HT1080 (cell line): ENCODE measurements at places on chromosomes 16 and 17.

DNA sequence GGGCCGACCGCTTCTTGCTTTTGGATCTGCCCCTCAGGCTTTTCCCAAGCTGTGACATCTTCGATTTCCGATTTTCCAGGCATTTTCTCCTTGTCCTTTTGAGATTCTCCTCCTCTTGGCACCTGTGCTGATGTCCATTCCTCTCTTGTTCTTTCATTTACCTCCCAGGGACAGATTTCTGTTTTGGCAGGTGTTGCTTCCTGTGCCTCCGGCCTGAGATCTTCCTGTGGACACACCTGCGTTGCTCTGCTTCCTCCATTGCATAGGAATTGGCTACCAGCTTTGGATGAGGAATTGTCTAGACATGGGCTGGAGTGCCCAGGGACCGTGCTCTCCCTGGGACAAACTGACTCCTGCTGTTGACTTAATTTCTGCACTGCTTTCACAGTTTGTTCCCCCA lies 15.1 kb downstream of the GPR179 start:
- DNase-seq = no peak

DNA sequence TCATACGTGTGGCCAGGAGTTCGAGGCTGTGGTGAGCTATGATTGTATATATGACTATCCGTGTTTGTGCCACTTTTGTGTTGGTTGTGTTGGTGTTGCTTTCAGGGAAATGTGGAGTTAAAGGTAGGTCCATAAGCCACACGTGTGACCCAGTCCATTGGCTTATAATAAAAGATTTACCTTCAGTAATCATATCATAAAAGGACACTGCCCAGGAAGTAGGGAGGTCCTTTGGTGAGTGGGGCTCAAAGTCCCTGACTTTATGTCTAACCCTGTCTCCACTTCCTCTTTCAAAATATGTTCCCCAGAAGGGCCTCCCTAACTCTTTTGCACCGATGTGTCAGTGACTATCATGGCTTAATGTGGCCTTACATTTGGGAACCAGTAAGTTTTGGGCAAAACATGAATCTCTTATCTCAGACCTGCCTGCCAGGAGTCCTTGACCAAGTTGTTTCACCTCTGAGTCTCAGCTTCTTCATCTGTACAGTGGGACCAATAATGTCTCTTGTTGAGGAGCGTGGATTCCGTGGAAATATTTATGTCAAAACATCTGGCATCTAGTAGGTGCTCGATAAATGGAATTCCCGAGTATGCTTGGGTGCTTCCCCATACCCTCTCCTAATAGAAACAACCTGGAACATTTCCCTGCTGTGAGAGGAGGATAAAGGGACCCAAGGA lies 4.8 kb downstream of the TNP2 start:
- DNase-seq = no peak

DNA sequence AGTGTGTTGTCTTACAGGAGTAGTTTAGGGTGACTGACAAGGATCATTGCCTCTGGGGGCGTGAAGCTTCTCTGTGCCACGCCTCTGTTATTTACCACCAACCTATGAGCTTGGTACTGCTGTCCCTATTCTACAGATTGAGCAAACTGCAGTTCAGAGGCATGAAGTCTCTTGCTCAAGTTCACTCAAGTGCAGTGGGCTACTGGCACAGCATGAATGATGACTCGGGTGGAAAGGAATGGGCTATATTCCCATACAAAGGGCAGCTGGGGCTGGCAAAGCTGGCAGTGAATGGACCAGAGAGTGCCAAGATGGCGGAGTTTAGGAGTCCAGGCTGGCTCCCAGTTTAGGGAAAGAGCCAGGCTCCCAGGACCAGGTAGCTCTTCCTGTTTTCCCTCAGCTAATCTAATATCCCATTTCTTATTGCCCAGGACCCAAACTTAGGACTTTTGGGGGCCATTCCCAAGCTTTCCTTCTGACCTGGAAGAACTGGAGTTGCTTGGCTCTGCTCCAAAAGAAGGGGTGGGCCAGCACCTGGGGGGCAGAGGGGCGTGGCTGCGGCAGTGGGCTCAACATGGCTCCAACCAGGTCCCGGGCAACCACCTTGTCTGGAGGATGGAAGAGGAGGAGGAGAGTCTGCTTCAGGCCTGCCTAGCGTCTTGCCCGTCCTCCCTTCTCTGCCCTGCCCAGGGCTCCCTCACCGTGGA lies 12.9 kb downstream of the PLK1 start:
- peak; percentile 39 for DNase-seq

DNA sequence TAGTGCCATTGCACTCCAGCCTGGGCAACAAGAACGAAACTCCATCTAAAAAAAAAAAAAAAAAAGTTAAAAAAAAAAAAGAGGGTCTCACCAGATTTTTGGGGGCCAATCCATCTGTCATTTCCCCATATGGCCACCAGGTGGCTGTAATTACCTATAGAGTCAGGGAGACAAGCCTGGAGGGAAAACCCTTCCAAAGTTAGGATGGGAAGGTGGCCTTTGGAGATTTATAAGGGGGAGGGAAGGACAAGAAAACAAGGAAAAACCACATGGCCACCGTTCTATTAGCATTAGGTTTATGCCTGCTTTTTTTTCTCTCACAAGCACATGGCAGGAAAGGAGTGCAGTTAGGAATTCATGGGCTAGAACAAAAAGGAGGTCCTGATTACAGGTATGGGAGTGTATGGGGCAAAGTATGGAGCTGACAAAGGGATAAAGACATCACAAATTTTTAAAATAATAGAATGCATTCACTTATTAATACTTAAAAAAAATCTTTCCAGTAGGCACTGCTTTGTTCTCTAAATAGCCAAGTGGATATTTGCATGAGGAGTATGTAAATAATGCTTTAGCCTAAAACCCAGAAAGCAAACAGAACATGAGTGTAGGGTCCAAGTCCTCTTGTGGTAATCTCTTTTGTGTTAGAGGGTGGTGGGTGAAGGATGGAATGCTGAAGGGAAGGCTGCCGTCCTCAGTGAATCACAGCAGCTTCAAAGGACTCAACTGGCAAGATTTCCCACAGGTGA lies 5.1 kb downstream of the CYB5D1 start:
- DNase-seq = peak; percentile 42

- DNase-seq = no peak
Measured at GRCh38 chr16:33059206-33059605, 134.8 kb upstream of the TP53TG3C start.

- no peak for DNase-seq
Measured at GRCh38 chr17:81135505-81136278, 29.6 kb upstream of the PVALEF start.

- DNase-seq = no peak
Measured at GRCh38 chr17:72369366-72369765, 248.5 kb downstream of the SOX9 start.

DNA sequence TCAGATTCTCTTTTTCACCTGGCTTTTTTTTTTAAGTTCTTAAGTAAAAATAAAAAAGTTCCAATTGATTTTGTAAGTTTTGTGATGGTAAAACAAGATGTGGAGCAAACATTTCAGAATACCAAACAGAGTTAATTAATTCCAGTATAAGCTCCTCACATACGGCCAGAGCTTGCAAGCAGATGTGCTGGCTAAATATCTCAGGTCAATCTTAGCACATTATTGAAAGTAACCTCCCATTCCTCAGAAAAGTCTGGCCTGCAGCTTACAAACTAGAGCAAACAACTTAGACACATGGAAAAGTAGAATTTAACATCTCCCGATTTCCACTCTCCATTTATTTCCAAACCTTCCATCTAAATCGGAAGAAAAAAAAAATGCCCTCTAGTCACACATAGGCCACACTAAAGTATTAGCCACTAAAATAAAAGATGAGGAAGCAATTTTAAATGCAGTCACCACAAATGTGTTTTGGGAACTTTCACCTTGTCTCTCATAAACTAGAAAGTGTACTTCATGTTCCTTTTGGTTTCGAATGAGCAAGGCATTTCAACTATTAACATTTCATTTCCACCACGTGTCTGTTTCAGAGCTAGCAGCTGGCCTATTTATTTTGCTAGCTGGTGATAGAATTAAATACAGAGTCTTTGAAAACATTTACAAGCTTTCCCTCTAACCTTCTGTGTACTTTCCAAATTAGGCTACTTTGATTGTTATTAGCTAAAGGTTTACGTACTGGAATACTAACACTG lies 143.3 kb downstream of the STX8 start:
- DNase-seq = no peak

- DNase-seq = no peak
Measured at GRCh38 chr16:89693931-89694783, 7.3 kb downstream of the SPATA2L start.

DNA sequence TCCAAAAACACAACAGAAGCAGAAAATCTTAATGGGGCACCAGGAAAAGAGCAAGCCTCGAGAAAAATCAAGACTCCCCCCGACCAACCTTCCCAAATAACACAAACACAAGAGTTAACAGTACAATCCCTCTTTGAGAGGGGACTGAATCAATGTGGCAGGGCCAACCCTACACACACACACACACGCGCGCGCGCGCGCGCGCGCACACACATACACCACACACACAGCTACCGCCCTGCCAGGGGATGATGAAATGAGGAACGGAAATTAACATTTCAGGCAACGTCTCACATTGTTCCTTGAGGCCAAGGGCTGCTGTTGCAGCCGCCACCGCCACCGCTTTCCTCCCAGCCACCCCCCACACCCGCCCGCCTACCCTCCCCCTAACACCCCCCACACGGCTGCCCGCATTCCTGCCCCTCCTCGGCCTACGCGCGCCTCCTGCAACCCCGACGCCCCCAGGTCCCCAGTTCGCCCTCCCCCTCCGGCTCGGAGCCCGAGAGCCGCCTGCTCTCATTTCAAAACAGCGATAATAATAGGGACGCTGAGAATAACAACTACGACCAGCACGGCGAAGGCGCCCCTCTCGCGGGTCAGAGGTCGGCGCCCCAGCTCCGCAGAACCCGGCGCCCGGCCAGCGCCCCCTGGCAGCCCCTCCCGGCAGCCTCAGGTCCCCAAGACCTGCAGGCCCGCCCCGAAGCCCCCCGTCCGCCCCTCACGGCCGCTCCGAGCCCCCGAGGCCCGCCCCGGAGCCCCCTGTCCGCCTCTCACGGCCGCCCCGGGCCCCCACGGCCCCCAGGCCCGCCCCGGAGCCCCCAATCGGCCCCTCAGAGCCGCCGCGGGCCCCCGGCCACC lies 1.1 kb downstream of the ANKRD11 start:
- DNase-seq = peak; percentile 90

GRCh38 chr16:86306011-86306644 lies 204.2 kb upstream of the FOXF1 start:
- DNase-seq = no peak

GRCh38 chr17:48460052-48460451 lies 30.0 kb upstream of the SKAP1 start:
- DNase-seq = no peak

GRCh38 chr17:31674717-31675349 lies 184.2 kb downstream of the COPRS start:
- peak; percentile 42 for DNase-seq

DNA sequence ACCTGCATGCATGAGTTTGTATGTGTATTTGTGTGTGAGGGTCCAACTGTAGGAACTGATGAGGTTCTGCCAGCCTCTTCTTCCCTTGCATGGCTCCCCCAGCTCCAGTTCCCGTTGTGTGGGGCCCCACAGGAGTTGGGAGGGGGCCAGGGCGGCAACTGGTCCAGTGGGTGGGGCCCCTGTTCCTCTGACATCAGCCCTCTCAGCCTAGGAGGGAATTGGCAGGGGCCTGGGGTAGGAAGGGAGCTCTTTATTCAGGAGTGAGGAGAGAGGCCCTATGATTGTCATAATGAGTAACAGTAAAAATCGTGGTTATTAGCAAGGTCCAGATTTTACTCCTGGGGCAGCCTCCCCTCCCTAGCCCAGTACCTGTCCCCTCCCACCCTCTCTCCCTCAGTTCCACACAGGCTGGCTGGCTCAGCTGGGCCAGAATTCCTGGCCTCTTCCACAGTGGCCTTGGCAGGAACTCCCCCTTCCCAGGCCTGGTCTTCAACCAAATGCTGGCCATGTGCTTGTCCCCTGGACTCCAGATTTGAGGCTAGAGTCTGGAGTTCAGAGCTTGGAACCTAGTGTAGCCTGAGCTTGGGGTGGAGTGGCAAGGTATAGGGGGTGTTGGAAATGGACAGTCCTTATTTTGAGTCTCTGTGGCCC lies 18.9 kb downstream of the RARA start:
- no peak for DNase-seq

DNA sequence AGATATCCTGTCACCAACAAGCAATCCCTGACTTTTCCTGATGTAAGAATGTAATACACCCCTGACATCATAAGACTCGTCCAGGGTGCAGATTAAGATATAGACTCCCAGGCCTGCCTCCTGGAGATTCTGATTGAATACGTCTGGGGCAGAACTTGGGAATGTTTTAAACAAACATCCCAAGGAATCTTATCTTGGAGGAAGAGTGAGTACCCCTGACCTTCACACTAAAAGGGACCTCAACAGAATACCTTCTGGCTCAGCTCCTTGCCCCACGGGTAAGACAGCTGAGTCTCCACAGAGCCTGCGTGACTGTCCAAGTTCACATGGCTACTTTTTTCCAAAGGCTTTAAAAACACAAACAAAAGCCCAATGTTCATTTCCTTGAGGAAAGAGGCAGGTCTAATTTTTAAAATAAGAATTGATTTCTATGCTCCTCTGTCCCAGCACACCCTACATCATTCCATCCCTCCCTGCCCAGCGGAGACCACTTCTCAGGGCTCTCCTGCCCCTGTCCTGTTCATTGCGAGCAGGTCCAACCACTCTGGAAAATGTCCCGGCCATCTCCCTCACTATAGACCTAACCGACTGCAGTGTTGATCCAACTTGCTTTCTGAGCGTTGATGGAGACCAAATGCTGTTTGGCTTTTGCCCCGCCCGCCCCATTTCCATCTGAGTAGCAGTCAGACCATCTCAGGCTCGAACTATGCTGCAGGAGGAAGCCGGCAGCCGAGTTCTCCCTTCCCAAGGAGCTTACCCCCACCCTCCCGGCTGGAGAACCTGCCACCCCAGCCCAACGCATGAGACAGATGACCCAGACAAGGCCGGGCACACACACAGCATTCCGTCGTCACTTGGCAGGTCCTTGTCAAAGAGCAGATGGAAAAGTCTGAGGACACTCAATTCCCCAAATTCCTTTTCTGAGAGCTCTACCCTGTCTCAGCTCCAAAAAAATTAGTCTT lies 44.1 kb upstream of the MYH10 start:
- DNase-seq = no peak

DNA sequence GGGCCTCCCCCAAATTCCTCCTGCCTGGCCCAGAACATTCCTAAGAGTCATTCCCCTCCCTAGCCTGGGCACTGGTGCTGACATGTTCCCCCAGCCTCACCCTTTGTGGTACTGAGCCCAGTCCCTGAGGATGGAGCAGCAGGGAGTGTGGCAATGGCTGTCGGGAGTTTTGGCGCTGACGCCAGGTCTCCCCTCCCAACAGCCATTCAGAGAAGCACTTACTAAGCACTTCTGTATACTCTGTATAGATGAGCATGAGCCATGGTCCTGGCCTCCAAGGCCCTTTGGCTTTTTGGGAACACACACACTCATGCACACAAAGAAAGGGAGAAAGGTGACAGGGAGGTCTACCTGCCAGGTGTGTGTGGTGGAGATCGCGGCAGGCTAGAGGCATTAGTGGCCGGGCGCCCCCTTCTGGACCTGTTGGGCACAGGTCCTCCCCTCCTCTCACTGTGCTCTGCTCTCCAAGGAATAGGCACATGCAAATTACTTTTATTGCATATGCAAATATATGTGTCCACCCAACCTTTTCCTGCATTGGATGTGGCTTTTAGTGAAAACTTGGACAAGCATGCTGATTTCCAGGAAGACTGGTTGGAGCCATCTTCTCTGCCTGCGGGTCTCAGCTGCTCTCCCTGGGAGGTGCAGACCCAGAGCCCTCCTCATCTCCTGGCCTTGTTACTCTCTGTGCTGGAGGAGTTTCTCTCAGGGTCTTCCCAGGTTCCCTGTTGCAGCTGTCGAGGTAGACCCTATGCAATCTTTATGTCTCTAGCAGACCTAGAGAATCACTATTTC lies 17.4 kb upstream of the C17orf107 start:
- DNase-seq = peak; percentile 37
